8988T (cell line): ENCODE measurements at places on chromosomes 12 and 14.

- no peak for DNase-seq
Observed at GRCh38 chr14:93970965-93971634, 5.3 kb downstream of the ASB2 start.

DNA sequence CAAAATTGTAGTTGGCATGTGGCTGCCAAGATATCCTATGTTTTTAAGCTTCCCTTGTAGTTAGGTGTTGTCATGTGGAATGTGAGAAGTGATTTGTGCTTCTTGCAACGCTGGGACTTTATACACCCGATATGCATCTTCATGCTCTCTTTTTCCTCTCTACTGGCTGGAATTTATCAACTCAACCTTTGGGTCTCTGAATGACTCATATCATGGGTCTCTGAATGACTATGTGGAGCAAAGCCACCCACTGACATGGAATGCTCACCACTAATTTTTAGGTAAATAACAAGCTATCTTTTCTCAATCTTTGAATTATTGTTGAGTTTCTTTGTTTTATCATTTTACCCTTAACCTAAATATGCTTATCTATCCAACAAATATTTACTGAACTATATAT lies 144.6 kb downstream of the ATP23 start:
- no peak for DNase-seq

- DNase-seq = no peak
Observed at GRCh38 chr12:82326905-82327503, 31.2 kb downstream of the CCDC59 start.

GRCh38 chr12:130470969-130471368 lies 133.3 kb downstream of the PIWIL1 start:
- DNase-seq = no peak

GRCh38 chr12:53046655-53047220 lies 3.1 kb upstream of the TNS2 start:
- peak; percentile 83 for DNase-seq

GRCh38 chr12:24226745-24227350 lies 277.4 kb upstream of the SOX5 start:
- no peak for DNase-seq

DNA sequence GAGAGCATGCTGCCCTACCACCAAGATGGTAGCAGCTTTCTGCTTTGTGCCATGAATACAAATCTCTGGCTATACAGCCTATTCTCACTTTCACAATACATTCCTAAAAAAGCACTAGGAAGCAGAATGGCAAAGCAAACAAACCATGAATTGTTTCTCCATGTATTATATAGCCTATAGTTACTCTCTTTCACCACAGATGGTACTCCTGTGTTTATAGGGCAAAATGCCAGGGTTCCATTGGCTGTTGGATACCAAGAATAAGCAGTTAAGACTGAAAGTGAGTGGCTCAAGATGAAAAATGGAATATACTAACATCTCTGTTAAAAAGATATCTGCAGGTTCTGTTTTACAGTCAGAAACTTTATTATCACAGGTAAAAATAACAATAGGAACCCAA lies 11.1 kb downstream of the ARF3 start:
- DNase-seq = no peak

DNA sequence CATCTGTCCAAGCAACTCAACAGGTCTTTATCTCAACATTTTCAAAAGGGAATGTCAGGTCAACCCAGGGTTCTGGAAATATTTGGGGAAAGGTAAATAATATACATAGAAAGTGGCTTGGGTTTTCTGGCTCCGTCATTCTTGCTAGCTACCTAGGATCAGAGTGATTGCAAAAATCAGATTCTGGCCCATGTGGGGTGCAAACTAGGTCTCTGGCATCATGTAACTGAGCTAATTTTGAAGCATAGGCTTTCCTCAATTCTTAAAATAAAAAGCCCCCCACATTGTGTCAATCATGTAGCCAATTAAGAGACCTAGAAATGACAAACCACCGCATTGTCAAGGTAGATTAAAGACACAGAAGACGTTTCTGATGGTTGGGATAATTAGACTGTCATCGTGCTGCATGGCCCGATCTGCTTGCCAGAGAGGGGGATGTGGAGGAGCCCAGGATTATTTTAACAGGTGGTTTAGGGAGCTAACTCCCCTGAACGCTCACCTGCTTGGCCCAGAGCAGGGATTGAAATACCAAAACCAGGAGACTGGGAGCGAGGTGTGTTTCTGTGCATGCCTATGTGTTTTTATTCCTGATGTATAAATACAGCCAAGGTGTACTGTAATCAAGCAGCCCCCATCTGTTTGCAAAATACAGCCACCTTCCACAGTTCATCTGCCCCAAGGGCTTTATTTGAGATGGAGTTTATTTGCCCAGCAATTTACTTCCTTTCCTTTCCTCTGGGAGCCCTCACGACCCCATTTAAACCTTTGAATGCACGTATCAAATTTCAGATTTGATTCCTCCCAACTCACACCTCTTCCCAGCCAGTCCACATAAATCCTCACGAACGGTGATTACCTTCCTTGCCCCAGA lies 189.5 kb downstream of the TTC8 start:
- DNase-seq = no peak

DNA sequence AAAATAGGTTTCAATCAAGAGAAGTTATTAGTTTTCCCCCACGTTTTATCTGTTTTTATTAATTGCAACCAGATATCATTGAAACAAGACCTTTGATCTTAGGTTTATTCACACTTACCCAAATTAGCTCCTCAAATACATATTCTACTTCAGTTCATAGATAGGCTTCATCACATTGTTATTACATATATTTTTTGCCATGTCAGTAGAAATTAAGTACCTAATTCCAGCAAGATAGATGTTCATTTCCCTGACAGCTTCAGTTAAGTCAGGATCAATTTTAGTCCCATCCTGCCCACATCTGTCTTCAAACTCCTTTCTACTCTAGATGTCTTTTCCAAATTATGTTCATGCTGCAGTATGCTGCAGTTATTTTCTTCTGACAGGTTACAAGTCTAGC lies 388.8 kb downstream of the TMTC2 start:
- no peak for DNase-seq

DNA sequence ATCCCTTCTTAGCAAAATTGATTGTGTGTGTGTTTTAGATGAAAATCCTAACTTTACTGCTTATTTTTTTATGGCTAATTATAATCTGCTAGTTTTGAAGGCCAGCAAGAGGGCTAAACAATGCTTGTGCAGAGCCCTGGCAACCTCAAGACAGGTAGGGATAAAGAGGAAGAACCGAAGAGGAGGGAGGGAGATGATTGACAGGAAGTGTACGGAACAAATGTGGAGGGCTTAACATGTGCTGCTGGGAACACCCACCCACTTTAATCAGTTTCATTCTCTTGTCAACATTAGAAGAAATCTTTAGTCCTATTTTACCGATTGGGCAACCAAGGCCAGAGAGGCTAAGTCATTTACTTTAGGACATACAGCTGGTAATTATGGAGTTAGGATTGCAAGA lies 1.4 kb upstream of the WSCD2 start:
- DNase-seq = no peak

DNA sequence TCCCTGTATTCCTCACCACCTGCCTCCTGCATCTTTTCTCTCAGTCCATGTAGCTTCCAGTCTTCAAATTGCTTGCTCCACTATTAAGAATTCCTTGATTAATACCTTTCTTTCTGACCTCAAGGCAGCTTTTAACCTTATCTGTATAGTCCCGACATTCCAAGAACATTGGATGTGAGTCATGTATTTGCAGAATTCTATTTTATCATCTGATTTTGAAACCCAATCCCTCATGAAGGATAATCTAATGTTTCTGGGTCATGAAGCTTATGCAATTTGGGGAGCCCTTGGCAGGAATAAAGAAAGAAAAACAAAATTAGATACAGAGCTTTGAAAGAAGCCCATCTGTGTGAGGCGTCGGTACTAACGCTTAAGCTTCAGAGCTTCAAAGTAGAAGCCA lies 63.4 kb upstream of the CCND2 start:
- no peak for DNase-seq

- DNase-seq = no peak
Observed at GRCh38 chr12:55925371-55925770, 2.3 kb downstream of the PYM1 start.

GRCh38 chr12:106133136-106134087 lies 5.3 kb downstream of the NUAK1 start:
- DNase-seq = peak; percentile 66

DNA sequence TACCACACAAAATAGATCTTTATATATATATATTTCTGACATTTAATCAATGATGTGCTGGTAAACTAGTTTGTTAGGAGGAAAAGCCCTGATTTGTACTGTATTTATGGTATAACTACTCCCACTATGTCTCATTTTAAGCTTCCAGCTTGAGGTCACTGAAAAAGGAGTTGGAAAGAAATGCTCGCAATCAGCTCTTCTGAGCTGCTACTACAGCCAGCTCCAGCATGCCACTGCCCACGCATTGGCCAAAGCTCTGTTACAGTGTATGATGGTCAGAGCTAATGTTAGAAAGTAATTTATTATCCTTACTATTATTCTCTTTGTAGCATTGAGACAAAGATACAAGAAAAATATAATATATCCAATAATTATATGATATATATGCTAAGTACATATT lies 55.0 kb upstream of the PCED1B start:
- DNase-seq = no peak

- no peak for DNase-seq
Observed at GRCh38 chr12:91377436-91377835, 194.8 kb upstream of the DCN start.

DNA sequence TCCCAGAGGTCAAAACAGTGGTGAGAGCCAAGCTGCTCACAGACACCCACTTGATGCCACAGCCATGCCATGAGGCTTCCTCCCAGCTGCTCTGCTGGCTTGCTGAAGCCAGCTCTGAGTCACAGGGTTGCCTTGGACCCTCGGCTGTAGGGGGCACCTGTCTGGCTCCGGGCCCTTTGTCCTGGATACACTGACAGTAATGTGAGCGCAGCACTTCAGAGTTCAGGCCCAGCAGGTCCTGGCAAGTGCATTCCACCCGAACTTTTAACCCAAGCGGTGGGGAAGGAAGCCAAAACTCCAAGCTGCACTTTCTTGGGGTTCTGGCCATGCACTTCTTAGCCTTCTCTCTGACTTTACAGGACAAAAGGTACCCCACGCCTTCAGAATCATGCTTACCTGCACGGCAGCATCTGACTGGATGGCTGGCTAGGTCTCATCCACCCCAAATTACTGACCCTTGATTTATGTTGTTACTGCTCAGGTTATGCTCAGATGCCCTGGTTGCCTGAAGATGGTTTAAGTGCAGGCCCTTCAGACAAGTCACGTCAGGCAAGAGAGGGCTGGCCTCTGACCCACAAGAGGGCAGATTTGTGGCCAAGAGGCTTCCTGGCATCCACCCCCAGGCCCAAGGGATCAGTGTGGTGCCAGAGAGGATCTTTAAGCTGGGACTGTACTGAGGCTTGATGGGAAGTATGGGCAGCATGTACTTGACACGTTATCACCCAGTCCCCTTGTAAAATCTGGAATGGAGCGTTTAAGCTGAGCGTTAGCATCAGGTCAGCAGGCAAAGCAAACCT lies 24.8 kb downstream of the SLC25A29 start:
- no peak for DNase-seq

- DNase-seq = peak; percentile 28
Observed at GRCh38 chr14:95318399-95319311, 1.1 kb downstream of the CLMN start.

- DNase-seq = no peak
Observed at GRCh38 chr14:49966304-49966809, 73.5 kb downstream of the ARF6 start.

DNA sequence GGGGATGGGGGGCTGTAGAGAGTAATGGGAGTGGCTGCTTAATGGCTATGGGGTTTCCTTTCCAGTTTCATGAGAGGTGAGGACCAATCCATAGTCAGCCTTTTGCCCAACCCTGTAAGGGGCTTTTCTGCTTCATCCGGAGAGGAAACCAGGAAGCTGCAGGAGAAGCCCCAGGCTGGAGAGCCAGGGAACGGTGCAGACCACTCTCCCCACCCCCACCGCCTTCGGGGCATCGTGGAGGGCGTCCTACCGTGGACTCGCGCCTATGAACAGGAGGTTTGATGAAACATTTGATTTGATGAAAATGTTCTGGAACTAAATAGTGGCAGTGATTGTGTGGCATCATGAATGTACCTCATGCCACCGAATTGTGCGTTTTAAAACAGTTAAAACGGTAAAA lies 204.3 kb upstream of the DIO3 start:
- DNase-seq = no peak

DNA sequence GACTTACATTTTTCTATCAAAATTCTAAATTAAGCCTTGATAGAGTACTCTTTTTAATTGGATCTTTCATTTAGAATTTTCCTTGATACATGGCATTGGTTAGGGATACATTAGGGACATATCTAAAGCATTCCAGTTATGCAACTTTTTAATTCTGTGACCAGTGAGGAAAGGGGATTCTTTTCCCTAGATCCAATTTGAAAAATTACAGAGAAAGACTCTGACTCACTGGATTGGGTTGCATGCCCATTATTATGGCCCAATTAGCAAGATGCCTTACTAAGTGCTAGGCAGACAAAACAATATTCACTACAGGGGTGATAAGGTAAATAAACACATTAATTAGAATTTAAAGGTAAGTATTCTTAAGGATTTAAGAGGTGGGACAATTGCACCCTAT lies 5.2 kb upstream of the RAD52 start:
- no peak for DNase-seq

GRCh38 chr12:132259364-132259871 lies 70.0 kb downstream of the GALNT9 start:
- no peak for DNase-seq

DNA sequence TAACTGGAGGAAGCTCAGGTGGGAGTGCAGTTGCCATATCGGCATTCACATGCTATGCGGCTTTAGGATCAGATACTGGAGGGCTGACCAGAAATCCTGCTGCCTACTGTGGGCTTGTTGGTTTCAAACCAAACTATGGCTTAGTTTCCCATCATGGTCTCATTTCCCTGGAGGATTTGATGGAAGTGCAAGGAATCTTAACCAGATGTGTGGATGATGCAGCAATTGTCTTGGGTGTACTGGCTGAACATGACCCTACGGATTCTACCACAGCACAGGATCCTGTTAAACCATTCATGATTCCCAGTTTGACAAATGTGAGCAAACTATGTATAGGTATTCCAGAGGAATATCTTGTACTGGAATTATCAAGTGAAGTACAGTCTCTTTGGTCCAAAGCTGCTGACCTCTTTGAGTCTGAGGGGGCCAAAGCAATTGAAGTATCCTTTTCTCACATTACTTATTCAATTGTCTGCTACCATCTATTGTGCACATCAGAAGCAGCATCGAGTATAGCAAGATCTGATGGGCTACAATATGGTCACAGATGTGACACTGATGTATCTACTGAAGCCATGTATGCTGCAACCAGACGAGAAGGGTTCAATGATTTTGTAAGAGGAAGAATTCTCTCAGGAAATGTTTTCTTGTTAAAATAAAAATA lies 42.9 kb downstream of the RALGAPA1 start:
- no peak for DNase-seq

DNA sequence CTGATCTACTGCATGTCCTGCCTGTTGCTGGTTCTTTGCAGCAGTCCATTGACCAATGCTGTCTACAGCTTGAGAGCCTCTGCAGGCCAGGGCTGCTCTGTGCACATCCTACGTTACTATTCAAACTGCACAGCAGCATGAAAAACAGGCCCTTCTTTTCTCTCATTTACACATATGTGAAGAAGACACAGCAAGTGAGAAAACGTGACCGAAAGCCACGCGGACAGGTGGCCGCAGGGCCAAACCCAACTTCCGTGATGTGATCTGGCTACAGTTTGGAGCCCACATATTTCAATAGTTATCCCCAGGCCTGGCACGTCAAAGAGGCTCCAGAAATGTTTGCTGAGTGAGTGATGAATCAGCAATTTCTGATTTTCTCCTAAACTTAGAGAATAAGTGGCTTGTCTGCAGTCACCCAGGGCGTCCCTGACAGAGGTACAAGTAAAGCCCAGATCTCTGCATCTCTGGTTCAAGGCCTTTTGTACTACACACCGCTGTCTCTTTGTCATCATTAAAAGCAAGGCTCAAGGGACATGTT lies 17.9 kb upstream of the TCL1B start:
- no peak for DNase-seq
